ENCODE measurements at places on chromosomes 5 and 9.

DNA sequence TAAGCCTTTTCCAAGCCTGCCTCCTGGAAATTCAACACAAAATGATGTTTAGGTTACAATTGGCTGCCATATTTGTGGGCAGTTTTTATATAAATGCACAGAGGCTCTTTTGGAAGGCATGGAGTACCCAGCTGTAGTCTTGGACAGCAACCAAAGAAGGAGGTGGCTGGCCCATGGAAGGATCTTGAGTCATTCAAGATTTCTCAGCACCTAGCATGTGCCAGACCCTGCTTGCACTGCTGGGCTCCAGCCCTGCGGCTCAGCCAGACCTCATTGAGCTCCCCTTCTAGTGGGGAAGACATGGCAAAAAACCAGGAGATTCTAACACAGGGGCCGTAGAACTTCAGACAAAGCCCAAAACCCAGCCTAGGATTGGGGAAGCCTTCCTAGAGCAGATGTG is 22.1 kb downstream of the JADE2 start:
- no peak for DNase-seq

- DNase-seq: no peak
Measured at GRCh38 chr5:23234197-23234596, 273.2 kb upstream of the PRDM9 start.

DNA sequence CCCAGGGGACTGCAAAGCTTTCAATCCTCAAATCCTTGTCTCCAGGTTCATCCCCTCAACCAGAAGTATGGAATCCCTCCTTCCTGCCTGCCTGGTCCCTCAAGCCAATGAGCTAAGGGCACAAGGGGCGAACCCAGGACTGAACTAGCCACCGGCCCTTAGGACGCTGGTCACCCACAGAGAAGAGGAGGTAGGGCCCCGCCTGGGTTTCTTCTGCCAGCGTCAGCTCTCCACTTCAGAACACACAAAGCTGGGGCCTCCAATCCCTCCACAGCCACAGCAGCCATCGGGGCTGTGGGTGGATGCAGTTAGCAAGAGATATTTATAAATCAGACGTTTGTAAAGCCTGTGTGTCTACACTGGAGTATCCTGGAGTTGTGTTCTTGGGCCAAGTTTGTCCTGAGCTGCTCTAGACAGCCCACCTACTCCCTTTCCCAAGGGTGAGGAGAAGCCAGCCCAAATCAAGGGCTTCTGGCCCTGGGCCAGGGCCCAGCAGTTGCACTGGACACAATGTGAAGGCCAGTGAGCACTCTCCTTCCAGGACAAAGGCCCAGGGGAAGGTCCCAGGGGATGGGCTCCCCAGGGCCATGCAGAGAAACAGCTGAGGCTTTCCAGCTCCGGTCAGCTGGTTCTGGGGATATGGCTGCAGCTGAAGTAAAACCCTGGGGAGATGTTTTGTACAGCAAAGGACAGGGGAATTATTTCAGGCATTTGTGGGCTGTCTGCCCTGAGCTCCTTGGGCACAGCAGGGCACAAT is 18.9 kb downstream of the AMBP start:
- no peak for DNase-seq

DNA sequence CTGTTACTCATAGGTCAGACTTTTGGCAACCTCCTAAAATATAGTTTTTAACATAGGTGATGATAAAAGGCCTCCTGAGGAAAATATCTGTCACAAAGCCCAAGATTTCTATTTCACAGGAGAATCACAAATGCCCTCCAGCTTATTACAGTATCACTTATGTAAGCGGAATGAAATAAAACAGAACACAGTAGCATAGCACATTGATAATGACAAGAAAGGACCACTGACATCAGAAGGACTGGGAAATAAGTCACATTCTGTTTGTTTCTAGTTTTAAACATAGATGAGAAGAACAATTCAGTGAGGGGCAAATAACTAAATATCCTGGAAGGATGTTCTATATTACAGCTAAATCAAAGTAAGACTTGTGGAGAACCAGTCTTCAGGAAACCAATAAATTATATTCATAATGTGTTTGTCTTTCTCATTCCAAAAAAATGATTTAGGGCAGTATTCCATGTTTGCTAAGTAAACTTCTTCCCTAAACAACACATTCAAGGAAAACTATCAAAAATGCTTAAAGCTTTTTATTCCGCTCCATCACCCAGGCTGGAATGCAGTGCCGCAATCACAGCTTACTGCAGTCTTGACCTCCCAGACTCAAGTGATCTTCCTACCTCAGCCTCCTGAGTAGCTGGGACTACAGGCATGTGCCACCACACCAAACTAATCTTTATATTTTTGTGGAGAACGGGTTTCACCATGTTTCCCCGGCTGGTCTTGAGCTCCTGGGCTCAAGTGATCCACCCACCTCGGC is 20.8 kb upstream of the CTNNAL1 start:
- no peak for DNase-seq

DNA sequence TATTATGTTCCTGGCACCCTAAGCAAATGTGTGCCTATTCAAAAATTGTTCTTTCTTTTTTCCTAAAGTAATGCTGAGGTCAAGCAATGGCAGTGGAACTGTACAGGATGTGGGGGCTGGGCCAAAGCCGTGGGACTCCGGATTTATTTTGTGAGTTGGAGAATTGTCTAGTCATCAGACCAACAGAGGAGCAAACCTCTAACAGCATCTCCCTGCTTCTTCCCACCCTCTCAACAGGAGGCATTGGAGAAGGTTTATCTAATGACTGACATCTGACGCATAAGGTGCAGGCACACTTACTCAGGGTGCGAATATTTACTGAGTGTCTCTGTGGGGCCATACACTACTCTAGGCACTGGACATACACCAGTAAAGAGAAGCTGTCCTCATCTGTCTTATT is 38.6 kb downstream of the MARCHF11 start:
- DNase-seq: no peak

DNA sequence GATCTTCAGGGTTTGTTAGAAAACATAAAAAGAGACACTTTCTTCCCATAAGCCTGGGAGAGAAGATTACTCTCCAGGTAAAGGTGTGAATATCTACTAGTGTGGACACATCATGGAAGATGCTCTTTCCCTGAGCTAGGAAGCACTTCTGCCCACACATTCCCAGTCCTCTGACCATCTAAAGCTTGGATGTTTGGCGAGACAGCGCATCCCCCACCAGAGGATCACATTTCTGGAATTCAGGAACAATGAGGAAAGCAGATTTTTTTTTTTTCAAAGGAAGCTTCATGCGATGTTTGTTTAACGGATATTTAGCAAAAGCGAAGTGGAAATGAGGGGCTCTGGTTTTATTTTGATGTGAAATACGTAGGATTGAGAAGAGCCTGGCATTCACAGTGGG is 6.2 kb downstream of the SVEP1 start:
- DNase-seq: no peak

DNA sequence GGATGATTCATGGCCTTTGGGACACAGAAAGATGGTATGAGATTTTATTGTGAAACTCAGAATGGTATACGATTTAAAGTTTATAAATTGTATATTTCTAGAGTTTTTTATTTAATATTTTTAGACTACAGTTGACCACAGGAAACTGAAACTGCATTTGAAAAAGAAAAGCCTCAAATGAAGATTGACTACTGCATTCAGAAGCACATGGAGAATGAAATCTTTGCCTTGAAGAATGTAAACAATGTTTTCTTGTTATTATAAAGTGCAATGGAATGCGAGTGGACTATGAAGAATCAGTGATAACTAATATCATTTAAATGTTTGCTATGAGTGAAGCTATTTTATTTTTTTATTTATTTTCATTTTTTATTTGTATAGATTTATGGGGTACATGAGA is 169.1 kb upstream of the CDH18 start:
- DNase-seq: no peak

GRCh38 chr5:127042593-127042992 is 12.2 kb upstream of the MARCHF3 start:
- no peak for DNase-seq
